ENCODE measurements at places on chromosomes 5 and 9. TPM values are rescaled to one million over a fixed set of nuclear protein-coding genes. Genes with fewer than 3 reads are reported as not detected.

SARDH gene
- 2.9 TPM for total RNA-seq

QSOX2 gene
- 6.7 TPM for total RNA-seq

CDH12 gene
- not detected for total RNA-seq

RANBP3L gene
- total RNA-seq: 13.7 TPM

ABL1 gene
- total RNA-seq: 151 TPM

DNA sequence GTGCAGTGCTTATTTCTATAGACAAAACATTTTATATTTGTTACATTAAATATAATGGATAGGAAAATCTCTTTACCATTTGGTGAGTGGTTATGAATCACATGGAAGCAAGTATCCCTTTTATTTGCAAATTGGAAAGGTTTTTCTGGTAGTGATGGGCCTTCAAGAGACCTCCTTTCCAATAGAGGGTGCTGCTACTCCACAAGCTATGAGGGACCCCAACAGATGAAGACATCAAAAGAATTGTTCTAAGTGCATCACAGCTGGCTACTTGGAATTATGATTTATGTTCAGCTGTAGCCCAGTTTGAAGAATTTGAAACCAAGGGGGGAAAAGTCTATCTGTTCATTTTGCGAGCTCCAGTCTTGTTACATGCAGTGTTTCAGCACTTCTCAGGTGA is 493.7 kb upstream of the SGCD start:
- DNase-seq: no peak

DNA sequence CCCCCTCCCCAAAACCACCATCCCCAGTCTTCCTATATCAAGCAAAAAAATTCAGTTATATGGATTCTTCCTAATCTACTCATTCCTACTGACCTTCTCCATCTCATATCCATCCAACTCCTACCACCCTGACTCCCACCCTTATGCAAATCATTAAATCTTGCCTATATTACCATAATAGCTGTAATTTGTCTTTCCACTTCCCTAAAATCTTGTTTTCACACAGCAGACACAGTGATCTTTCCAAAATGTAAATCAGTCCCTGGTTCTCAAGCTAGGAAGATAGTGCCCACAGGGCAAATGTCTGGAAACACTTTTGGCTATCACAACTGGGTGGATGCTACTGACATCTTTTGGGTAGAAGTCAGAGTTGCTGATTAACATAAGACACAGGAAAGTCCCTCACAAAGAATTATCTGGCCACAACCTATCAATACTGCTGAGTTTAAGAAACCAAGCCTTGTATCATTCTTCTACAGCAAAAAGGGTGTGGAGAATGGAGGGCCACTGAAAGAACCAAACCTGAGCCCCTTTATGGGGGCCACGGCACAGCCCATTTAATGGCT is 1.4 kb downstream of the SRA1 start:
- no peak for DNase-seq

DNA sequence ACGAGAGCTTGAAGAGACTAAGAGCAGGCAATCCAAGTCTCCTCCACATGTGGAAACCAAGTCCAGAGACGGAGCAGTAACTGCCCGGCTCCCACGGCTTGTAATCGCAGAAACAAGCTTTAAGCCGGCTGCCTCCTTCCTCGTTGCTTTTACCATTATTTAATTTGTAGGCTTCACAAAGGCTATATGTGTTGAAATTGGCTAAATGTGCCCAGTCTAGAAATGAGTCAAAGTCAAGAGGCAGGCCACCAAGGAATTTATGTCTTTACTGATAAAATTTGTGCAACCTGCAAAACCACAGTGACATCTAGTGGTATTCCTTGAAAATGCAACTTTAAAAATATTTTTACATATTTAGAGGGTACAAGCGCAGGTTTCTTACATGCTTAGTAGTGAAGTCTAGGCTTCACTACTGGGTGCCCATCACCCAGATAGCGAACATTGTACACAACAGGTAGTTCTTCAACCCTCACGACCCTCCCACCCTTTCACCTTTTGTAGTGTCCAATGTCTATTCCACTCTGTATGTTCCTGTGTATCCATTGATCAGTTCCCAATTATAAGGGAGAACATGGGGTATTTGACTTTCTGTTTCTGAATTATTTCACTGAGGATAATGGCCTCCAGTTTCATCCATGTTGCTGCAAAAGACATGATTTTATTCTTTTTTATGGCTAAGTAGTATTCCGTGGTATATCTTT is 33.5 kb upstream of the EBF1 start:
- no peak for DNase-seq

DNA sequence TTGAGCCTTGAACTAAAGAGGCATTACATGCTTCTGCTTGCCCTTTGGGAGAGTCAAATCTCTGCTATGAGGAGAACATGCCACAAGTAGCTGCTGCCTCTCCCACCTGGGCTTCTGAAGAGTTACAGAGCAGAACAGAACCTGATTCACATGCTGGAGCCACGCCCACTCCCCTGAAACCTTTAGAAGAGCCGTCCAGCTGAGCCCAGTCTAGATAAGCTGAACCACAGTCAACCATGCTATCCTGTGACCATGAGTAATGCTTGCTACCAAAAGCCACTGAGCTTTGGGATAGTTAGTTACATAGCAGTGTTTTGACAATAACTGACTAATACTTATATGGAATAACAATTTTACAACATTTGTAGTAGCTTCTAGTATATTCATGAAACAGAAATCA is 111.0 kb upstream of the VCAN start:
- DNase-seq: no peak

DNA sequence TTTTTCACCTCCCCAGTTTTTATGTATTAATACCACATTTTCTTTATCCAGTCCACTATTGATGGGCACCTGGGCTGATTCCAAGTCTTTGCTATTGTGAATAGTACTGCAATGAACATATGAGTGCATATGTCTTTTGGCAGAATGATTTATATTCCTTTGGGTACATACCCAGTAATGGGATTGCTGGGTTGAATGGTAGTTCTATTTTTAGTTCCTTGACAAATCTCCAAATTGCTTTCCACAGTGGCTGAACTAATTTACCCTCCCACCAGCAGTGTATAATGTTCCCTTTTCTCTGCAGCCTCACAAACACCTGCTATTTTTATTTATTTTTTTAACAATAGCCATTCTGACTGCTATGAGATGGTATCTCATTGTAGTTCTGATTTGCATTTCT is 340.2 kb downstream of the ADAMTS6 start:
- DNase-seq: no peak

- DNase-seq: no peak
Measured at GRCh38 chr9:14846871-14847311, 63.3 kb downstream of the FREM1 start.

DNA sequence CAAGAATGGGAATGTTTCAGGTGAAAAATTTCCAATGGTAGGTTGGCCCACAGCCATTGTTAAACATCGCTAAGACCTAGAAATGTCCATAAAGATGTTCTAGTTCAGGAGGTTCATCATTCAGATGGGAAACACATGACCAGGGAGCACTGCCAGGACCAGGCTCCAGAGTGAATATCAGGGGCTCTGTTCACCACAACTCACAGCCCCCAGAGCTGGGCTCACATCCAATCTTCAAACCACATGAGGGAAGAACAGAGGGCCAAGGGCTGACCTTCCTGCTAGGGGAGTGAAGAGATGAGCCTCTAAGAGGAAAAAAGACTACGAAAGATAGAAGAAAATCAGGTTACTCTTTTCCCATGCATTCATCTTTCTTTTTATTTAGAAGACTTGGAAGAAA is 205.8 kb downstream of the SEMA5A start:
- no peak for DNase-seq

DNA sequence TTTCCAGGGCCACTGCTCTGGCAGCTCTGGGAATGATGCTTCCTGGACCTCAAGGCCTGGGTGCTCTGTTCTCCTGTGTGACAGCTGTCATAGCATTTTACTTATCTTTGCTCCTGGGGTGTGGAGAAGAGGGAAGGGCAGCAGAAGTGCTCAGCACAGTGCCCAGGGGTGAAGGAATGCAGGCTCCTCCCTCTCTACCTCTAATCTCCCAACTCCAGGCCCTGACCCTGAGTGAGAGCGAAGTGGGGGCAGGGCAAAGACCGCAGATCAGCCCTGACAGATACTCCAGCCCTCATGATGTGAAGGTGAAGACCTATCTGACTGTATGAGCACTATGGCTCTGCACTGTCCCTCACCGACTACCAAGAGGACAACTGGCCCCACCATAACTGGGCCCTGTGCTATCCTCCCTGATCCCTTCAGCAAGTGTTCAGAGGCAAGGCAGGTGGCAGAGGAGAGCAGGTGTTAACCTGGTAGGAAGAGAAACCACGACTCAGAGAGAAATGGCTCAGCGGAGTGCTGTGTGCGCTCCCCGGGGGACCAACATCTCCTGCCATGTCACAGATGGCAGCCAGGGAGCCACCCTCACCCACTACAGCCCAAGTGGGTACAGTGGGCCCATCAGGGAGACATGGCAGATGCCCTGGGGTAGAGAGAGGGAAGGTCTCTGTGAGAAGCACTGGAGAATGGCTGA is 16.8 kb downstream of the ACSL6 start:
- DNase-seq: no peak

DNA sequence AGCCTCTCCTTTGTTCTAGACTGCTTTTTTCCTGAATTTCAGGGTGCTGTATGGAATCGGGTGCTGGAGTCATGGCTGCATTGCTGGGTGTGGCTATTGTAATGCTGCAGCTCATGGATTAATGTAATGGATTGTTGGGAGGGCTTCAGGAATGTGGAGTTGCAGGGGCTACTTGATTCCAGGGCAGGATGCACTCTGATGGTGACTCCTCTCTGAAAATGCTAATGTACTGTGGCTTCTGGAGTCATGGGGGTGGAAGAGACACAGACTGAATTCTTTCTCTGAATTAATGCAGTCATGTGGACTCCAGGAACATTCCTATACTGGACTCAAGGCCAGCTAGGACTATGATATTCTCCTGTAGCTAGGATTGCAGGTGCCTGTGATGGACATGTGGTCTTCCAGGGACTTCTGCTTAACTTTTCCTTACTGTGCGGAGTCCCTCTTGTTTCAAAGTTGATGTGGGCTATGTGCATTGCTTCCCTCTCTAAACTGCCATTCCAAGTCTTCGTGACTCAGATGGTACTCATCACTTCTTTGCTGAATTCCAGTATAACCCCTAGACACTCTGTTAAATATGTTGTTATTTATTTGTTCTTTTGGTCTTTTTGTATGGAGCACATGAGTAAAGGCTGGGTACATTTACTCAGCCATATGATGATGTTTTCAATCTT is 396.2 kb downstream of the KCTD16 start:
- DNase-seq: no peak

Measured in esophagus muscularis mucosa (tissue), 4 donors.